ENCODE measurements at places on chromosomes 16 and 17.

GRCh38 chr17:47980541-47980940, 9.6 kb downstream of the CDK5RAP3 start:
- no peak for DNase-seq

DNA sequence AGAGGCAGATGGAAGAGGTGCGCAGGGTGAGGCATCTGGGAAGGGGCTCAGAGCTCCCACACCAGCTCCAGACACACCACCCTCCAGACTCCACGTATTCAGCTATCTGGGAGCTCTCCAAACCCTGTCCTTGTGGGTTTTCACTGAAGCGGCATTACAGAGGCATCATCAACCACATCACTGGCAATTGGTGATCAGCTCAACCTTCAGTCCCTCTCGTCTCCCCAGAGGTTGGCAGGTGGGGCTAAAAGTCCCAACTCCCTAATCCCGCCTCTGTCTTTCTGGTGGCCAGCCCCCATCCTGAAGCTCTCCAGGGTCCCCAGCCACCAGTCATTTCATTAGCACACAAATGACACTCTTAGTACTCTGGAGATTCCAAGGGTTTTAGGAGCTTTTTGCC, 123.9 kb downstream of the KCNJ12 start:
- DNase-seq, result no peak

- DNase-seq, result no peak
Observed at GRCh38 chr16:86846136-86846535, 267.8 kb downstream of the FOXL1 start.

- no peak for DNase-seq
Observed at GRCh38 chr17:17812211-17813054, 24.4 kb downstream of the SREBF1 start.

- DNase-seq, result no peak
Observed at GRCh38 chr16:67774457-67774853, 31.9 kb downstream of the RANBP10 start.

Measured in NCI-H774 (cell line).